ENCODE measurements at places on chromosomes 6 and 20.

GRCh38 chr6:84260196-84260595, 32.8 kb upstream of the CEP162 start:
- no peak for DNase-seq

DNA sequence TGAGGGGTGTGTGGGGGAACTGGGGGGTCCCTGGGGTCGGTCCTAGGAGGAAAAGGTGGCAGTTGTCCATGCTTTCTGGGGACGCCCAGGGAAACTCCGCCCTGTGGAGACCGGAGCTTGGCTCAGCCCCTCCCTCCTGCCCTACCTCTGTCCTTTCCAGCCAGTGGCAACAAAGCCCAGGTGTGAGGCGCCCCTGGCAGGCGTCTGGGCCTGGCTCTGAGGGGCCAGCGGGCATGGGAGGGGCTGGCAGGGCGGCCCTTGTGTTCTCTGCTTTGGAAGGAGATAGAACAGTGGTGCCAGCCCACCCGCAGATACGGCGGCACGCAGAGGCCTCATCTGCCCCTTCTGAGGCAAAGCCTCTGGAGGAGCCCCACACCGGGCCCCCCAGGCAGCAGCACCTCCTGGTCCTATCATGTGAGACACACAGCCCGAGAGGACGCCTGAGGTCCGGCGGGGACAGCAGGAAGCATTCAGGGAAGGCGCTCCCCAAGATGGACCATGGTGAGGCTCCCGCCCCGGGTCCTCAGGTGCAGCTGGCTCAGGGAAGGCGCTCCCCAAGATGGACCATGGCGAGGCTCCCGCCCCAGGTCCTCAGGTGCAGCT, 47.9 kb downstream of the YTHDF1 start:
- no peak for DNase-seq

DNA sequence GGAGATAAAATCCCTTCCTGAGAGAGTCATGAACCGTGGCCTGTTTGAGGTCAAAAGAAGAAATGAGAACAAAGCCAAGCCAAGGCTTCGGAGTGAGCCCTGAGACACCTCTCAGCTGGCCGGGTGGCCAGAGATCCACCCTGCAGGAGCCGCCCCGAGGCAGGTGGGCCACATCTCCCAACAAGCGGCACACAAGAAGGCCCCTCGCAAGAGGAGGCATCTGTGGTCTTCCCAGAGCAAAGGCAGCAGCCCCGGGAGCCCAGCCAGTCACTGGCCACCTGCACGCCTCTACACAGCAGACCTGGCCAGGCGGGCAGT, 30.9 kb upstream of the AFDN start:
- DNase-seq, result no peak

DNA sequence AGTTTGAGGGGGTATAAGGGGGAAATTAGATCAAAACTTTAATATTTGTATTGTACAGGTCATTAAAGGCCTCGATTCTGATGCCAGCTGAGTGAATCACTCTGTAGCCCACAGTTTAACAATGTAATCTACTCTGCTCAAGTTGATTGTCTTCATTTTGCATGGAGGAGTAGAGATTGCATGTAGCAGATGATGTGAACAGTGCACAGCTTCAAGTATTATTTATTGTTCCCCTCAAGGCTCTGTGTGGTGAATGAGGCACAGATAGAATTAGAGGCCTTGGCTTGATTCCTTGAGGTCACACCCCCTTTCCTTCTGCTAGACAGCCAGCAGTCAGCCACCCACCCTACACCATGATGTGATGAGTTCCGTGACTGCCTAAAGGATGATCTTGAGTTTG, 38.1 kb downstream of the TXLNB start:
- DNase-seq, result no peak
